Naive thymus-derived CD8-positive, alpha-beta T cell (primary cell): ENCODE measurements at places on chromosomes 11 and 22.

DNA sequence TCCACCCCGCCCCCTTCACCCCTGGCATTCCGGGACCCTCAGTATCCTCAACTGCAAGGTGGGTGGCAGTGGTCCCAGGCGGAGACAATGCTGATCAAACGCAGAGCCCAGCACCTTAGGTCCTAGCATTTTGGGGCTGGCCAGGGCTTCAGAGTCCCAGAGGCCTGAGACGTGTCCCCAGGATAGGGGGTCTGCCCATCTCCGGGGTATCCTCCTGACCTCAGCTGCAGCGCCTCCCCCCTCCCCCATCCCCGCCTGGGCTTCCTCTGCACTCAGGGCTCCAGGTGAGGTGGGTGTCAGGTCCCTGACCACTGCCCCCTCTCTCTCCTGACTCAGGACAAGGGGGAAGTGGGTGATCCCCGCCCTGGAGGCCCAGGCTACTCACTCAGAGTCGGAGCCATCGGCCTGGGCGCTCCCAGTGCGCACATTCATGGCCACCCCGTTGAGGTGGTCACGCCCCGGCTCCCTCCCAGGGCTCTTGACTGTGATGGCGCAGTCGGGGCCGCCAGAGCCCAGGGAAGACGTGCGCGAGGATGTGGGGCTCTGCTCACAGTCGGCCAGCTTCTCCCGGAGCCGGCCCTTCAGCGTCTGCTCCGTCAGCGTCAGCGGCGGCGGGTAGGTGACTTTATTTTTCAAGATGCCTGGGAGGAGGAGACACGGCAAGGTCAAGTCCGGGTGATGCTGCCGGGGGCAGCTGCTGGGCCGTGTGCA is 28.3 kb downstream of the TRMU start:
- DNase-seq, result no peak

DNA sequence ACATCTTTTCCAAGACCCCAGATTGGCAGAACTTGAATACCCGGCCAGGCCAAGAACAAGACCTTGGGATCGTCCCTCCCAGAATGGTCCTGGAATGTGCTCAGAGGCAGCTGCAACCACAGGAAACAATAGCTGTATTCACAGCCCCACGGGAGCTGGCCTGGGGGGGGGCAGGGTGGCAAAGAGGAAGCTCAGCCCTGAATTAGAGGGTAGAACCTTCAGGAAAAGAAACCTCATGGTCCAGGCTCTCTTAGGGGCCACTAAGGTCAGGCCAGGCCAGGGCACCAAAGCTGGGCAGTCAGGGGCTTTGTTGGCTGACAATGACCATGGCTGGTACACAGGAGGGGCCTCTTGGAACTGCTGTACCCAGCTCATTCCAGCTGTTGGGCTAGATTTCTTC is 17.3 kb downstream of the RPL27A start:
- peak; percentile 41 for DNase-seq

DNA sequence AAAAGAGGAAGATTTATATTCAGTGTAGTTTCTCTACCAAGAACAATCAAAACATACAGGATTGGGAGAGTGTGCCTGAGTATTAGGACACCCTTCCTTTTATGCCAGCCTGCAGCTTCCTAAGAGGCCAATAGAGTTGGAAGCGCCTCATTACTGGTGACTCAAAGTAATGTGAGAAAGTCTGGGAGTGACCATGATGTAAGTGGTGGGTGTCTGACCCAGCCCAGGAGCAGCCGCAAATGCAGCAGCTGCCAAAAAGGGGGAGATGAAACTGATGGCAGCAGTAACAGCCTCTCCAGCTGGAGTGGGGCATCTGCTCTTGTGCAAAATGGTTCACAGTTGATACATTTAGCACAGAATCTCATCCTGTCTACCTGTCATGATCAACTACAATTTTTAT is 62.0 kb downstream of the ZNF280B start:
- no peak for DNase-seq

DNA sequence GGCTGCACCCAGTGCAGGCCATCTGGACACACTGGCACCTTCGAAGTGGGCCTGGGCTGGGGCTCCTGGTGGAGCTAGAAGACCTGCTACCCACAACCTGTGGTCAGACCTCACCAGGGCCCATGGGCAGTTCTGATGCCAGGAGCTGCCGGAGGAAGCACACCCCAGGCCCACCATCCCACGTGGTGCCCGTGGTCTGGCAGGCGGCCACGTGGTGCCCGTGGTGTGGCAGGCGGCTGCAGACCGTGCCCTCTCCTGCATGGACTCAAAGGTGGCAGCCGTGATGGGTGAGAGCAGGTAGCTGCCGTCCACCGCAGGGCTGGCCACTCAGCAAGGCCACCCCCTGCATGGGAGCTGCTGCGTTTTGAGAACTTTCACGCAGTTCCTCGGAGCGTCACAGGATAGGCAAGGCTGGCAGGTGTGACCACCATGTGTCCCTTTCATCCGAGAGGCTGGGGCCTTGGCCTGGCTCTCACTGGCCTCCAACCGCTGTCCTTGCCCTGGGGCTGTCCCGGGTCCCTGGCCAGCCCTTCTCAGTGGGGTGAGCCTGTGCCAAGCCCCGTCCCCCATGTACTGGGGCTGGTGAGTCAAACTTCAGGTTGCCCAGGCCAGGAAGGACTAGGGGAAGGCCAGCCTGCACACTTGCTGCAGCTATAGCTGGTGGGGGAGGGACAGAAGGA is 3.9 kb upstream of the IL17REL start:
- DNase-seq, result peak; percentile 45
